T-helper 2 cell (primary cell): ENCODE measurements at places on chromosomes 3 and 15.

GRCh38 chr15:68130851-68131250 is 74.3 kb downstream of the CALML4 start:
- DNase-seq: no peak

GRCh38 chr3:128895843-128896697 is 16.6 kb downstream of the ACAD9 start:
- DNase-seq: no peak

- DNase-seq: no peak
Observed at GRCh38 chr15:101499863-101500713, 10.6 kb upstream of the PCSK6 start.

- no peak for DNase-seq
Observed at GRCh38 chr15:67370206-67370954, 115.8 kb downstream of the IQCH start.

GRCh38 chr3:46845397-46845859 is 17.8 kb downstream of the MYL3 start:
- no peak for DNase-seq

GRCh38 chr3:139629033-139629432 is 48.7 kb downstream of the NMNAT3 start:
- DNase-seq: no peak

GRCh38 chr3:97971679-97972567 is at the start of gene RIOX2:
Gene RIOX2 (minus strand): TSS chr3:97972431. CDS start chr3:97967593, 4,838 bp downstream.
- peak; percentile 67 for DNase-seq

- no peak for DNase-seq
Observed at GRCh38 chr3:90080988-90081387, 973.6 kb downstream of the EPHA3 start.

- DNase-seq: no peak
Observed at GRCh38 chr3:47870702-47871260, 67.8 kb downstream of the DHX30 start.

- no peak for DNase-seq
Observed at GRCh38 chr3:84806958-84807357, 151.8 kb upstream of the CADM2 start.

GRCh38 chr3:71495708-71496472 is 87.6 kb downstream of the FOXP1 start:
- DNase-seq: no peak

- no peak for DNase-seq
Observed at GRCh38 chr3:119794971-119795612, 13.2 kb downstream of the NR1I2 start.

- no peak for DNase-seq
Observed at GRCh38 chr3:179072100-179072438, 460 bp upstream of the ZMAT3 start.

GRCh38 chr3:133390715-133391114 is 9.1 kb upstream of the BFSP2 start:
- DNase-seq: no peak

DNA sequence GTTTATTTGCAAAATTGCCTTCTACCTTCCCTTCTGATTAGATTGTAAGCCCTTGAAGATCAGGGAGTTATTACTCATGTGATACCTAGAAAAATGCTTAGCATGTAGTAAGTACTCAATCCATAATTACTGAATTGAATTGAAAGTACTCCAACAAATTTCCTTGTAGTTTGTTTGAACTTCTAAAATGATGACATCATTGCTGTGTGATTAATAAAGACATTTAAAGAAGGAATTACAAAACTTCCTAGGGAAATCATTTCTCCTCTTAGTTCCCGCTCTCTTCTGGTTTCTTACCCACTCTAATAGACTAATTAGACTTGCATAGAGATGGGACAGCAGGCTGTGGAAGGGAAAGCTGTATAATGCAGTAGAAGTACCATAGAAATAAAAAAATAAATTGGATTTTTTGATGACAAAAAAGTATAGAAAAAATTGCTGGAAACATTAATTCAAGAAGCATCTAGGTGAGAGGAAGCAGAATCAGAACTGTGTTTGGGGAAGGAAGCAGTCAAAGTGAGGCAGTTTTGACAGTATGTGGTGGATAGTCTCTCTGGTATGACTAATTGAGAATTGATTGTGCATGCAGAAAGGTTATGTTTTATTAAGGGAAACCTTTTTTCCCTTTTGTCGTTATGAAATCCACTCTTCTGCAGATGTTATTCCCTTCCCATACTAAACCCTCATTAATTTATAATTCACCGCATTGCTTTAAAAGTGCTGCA is 93.0 kb downstream of the ALCAM start:
- no peak for DNase-seq

GRCh38 chr15:62940755-62941361 is 101.7 kb upstream of the TPM1 start:
- no peak for DNase-seq

GRCh38 chr3:134685929-134686802 is 35.3 kb upstream of the KY start:
- DNase-seq: no peak

DNA sequence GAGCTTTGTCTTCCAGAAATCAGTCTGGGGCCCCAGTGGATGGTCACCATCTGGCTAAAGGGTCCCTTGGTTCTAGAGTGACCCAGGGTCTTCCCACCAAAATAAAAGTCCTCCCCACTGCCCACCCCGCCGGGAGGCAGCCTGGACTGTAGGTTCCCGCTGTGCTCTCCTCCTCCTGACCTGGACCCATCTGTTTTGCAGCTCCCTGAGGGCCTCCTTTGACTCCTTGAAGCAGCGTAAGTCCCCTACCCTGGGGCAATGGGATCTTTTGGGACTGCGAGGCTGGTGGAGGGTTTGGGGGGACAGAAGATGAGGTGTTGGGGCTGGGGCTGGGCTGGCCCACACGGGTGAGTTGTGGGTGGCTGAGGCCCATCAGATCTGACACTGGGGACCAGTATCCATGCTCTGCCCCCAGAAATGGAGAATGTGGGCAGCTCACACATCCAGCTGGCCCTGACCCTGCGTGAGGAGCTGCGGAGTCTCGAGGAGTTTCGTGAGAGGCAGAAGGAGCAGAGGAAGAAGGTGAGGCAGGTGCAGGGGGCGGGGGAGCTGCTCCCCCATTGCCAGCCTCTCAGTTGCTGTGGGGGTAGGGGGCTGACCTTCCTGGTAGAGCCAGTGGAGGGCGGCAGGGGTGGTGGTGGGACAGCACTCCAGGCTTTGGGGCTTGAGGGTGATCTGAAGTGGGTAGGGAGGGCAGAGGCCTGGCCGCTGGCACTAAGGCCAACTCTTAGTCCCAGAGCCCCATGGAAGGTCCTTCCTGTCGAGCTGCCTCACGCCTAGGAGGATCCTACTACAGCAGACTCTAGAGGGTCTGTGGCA is 30.4 kb downstream of the PSTPIP1 start:
- peak; percentile 5 for DNase-seq

GRCh38 chr3:41304593-41304992 is 105.3 kb downstream of the CTNNB1 start:
- DNase-seq: no peak

GRCh38 chr3:59234884-59235633 is 185.2 kb upstream of the CFAP20DC start:
- DNase-seq: no peak

DNA sequence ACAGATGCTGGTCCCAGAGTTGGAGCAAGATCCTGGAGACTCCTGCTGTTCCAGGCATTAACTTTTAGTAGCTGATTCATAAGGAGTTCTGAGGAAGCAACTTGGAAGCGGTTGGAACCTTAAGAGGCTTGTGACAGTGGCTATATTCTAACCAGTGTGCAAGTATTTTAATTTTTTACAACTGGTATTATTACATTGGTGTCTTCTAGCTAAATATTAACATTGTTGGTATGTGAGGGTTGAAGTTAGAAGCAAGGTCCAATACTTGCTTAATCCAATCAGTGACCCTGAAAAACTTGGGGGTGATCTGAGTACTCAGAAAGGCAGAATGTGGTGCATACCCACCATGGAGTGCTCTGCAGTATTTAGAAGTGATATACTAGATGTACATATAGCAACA is 1.5 kb upstream of the OR4F15 start:
- no peak for DNase-seq

GRCh38 chr3:36540888-36541518 is 160.7 kb downstream of the STAC start:
- no peak for DNase-seq

GRCh38 chr15:67701669-67702068 is 123.6 kb upstream of the SKOR1 start:
- DNase-seq: no peak

DNA sequence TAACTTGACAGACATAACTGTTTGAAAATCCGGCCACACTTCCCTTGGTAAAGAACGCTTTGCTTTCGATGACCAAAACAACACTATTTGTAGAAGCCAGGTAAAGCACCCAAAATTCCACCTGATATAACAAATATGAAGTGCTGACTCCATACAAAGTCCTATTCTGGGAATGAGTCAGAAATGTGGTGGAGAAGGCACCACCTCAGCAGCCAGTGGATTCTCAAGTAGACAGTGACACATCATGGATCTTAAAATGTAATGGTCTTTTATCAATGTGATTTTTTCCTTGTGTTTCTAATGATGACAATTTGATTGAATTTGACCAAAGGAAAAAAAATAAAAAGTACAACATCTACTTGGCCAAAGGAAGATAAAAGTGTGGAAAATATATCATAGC is 135.0 kb upstream of the WNT5A start:
- DNase-seq: no peak

- no peak for DNase-seq
Observed at GRCh38 chr3:42507252-42507651, 4.8 kb downstream of the VIPR1 start.

- no peak for DNase-seq
Observed at GRCh38 chr3:47515864-47516319, 2.4 kb upstream of the ELP6 start.

DNA sequence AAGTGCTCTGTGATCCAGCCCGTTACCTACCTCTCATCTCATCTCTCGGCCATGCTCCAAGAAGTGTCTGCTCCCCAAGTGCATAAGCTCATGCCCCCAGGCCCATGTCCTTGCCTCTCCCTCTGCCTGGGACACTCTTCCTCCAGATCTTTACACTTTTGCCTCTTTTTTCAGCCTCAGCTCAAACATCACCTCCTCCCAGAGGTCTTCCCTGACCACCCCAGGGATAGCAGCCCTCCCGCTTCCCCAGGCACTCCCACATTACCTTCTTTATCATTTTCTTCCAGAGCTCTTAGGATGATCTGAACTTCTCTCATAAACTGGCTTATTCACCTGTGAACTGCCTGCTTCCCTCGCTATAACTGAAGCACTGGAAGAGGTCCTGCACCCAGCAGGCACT is 2.7 kb upstream of the FURIN start:
- DNase-seq: no peak

GRCh38 chr15:60005352-60006202 is 1.5 kb downstream of the FOXB1 start:
- DNase-seq: peak; percentile 68

DNA sequence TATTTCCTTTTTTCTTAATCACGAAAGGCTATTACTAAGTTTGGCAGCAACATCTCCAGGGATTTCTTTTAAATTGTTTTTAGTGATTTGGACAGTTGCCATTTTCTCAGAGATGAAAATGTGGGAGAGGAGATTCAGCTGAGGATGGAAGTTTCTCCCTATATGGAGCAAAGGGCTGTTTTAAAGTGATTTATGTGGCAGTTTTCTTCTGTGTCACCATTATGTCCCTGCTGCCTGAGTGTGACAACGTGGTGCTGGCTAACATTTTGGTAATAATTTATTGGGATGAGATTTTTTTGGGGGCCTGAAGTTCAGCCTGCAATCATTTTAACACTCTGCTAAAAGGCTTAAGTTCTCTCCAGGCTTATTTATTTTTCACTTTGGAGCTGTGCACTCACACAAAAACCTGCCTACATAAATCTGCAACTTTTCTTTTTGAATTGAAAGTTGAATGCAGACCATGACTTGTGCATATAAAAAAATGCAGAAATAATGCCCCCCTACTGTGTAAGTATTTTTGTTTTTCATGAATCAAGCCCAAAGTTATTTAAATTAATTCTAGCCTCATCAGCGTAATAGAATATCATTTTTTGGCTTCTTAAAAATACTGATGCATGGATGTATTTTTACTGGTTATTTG is 210.9 kb downstream of the ZIC1 start:
- no peak for DNase-seq

DNA sequence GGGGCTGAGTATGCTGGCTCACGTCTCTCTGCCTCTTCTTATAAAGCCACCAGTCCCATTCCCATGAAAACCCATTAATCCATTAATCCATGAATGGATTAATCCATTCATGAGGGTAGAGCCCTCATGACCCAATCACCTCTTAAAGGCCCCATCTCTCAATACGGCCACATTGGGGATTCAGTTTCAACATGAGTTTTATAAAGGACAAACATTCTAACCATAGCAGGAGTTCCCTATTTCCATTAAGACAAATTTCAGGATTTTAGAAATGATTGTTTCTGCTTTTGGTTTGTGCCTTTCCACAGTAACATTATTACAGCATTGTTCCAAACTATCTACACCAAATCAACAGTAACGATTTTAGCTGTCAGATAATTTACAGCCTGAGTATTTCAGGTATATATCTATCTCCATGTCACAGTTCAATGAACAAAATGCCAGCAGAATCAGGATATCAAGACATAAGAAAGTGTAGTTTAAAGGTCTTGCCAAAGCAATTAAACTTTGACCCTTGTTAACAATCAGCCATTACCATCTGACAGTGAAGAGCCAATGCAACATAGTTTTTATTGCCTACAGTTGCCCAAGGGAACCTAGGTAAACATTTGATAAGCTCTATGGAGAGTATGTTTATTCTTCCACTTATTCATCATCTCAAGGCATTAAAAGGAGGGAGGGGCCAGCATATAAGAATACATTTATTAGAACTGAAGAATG is 3.8 kb downstream of the TSPAN3 start:
- no peak for DNase-seq

GRCh38 chr15:85443593-85444087 is 63.2 kb downstream of the AKAP13 start:
- DNase-seq: no peak

- DNase-seq: no peak
Observed at GRCh38 chr3:181006541-181006940, 17.0 kb upstream of the DNAJC19 start.

GRCh38 chr15:39530480-39531342 is 50.2 kb upstream of the THBS1 start:
- DNase-seq: no peak
